B cell (primary cell): ENCODE measurements at places on chromosomes 6 and 20. TPM values are rescaled to one million over a fixed set of nuclear protein-coding genes. Genes with fewer than 3 reads are reported as not detected.

OR10C1 gene
- total RNA-seq: not detected in 2 replicates

PACSIN1 gene
- total RNA-seq: 0.20 TPM in 1 of 2 replicates, not detected in the other

ZKSCAN3 gene
- 11.0 and 11.9 TPM in 2 replicates for total RNA-seq

RIMS4 gene
- not detected in 2 replicates for total RNA-seq

RIN2 gene
- 0.27 and 0.32 TPM in 2 replicates for total RNA-seq

PRRT1 gene
- total RNA-seq: not detected in 2 replicates

LY86 gene
- total RNA-seq: 68.7 and 76.7 TPM in 2 replicates

AVP gene
- 4.5 and 7.0 TPM in 2 replicates for total RNA-seq

BTN1A1 gene
- total RNA-seq: 0.53 and 0.74 TPM in 2 replicates

HS3ST5 gene
- total RNA-seq: not detected in 2 replicates

WRNIP1 gene
- total RNA-seq: 32.1 and 35.2 TPM in 2 replicates

UNC93A gene
- total RNA-seq: not detected in 2 replicates

OPN5 gene
- not detected in 2 replicates for total RNA-seq

SLPI gene
- not detected in 2 replicates for total RNA-seq

LGSN gene
- not detected in 2 replicates for total RNA-seq

OR2H2 gene
- not detected in 2 replicates for total RNA-seq

PGC gene
- not detected in 2 replicates for total RNA-seq

HTR1E gene
- total RNA-seq: not detected in 2 replicates

PXDC1 gene
- 17.1 and 18.9 TPM in 2 replicates for total RNA-seq

ZSCAN23 gene
- total RNA-seq: 0.78 and 0.79 TPM in 2 replicates

TTLL9 gene
- total RNA-seq: 0.74 and 1.2 TPM in 2 replicates

DLL1 gene
- 4.5 and 6.8 TPM in 2 replicates for total RNA-seq

MICA gene
- total RNA-seq: 13.9 and 17.1 TPM in 2 replicates

FITM2 gene
- 4.0 and 4.3 TPM in 2 replicates for total RNA-seq

TCF15 gene
- total RNA-seq: not detected in 2 replicates

PMEPA1 gene
- 37.4 and 38.7 TPM in 2 replicates for total RNA-seq

EEF1E1 gene
- total RNA-seq: 20.1 and 23.1 TPM in 2 replicates

DDO gene
- not detected in 2 replicates for total RNA-seq

TP53TG5 gene
- total RNA-seq: not detected in 2 replicates

PTGIS gene
- not detected in 2 replicates for total RNA-seq
